ENCODE measurements at places on chromosomes 5 and 9.

- no peak for DNase-seq
Measured at GRCh38 chr5:90437663-90438062, 28.1 kb upstream of the CETN3 start.

- no peak for DNase-seq
Measured at GRCh38 chr9:127501821-127502343, 50.6 kb downstream of the LRSAM1 start.

GRCh38 chr9:133129001-133129795 is 8.2 kb upstream of the RALGDS start:
- no peak for DNase-seq

GRCh38 chr9:128124873-128125579 is 2.5 kb downstream of the PTGES2 start:
- DNase-seq = no peak

GRCh38 chr5:7592910-7593309 is 197.0 kb downstream of the ADCY2 start:
- DNase-seq = no peak

Data from stimulated activated CD4-positive, alpha-beta T cell treated with anti-CD3 and anti-CD28 coated beads, TNF-alpha, amount 100 ng/mL, for 1 hour (primary cell).